ENCODE measurements at places on chromosomes 16 and 17.
A peak's percentile ranks its signal among the peaks of the same experiment; 100 is the strongest.

GRCh38 chr17:36496018-36496789 lies 9.7 kb downstream of the ZNHIT3 start:
- DNase-seq, result no peak

DNA sequence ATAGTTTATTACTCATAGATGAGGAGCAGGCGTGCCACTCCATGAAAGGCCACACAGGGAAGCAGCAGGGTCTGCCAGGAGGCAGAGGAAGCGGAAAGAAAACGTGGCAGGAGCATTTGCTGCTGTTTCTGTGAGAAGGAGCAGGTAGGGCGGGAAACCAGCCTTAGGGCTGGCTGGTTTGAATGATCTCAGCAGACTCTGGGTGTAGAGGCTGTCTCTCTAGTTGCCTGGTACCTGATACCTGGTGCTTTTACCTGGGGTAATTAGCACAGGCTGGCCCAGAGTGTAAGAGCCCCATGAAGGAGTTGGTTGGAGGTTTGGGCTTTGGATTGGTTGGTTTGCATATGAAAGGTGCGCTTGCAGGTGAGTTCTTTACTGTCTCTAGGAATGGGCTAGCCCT lies 205.0 kb upstream of the CACNG3 start:
- DNase-seq, result no peak

- no peak for DNase-seq
These were observed 348.0 kb upstream of the TNRC6C start for GRCh38 chr17:77610518-77610893.

DNA sequence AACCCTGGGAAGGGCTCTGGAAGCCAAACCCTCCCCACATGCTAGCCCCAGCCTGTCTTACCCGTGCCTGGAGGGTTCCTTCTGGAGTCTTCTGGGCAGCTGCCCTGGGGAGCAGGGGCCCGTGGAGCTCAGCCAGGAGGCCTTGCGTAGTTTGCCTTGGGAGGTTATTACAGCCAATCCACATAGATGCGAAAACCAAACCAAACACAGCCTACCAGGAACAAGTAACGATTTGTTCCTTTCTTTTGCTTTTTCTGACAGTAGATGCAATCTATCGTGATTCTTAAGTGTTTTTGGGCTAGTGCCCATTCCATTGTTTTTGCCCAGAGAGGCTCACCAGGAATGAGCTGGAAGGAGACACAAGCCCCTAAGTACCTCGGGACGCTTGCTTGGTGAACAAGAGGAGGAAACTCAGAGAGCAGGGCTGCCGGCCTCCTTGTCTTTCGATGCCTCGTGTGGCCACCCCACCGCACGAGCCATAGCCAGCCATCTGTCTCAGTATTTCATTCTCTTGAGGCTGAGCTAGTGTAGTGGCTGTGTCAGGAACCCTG lies 102.7 kb upstream of the NOL11 start:
- DNase-seq, result no peak

GRCh38 chr16:31133046-31133501 lies 2.5 kb downstream of the PRSS8 start:
- no peak for DNase-seq

DNA sequence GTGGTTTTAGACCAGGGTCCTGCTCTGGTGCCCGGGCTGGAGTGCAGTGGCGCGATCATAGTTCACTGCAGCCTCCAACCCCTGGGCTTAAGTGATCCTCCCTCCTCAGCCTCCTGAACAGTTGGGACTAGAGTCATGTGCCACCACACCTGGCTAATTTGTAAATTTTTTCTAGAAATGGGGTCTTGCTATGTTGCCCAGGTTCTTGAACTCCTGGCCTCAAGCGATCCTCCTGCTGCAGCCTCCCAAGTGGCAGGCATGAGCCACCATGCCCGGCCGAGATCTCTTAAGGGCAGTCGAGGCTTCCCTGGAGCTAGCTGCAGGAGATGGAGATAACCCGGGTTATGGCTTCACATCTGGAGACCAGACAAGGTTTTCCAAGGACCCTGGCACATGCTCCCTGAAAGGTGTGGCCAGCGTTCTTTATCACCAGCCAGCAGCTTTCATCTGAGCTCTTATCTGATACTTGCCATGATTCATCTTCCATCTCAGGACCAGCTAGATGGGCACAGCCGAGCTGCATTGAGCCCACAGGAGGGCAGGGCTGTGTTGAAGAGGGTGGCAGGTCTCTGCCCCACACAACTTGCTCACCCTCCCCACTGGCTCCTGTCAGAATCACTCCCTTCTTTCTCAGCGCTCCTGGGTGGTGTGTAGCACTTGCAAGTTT lies 28.6 kb downstream of the SCNN1B start:
- DNase-seq, result no peak

DNA sequence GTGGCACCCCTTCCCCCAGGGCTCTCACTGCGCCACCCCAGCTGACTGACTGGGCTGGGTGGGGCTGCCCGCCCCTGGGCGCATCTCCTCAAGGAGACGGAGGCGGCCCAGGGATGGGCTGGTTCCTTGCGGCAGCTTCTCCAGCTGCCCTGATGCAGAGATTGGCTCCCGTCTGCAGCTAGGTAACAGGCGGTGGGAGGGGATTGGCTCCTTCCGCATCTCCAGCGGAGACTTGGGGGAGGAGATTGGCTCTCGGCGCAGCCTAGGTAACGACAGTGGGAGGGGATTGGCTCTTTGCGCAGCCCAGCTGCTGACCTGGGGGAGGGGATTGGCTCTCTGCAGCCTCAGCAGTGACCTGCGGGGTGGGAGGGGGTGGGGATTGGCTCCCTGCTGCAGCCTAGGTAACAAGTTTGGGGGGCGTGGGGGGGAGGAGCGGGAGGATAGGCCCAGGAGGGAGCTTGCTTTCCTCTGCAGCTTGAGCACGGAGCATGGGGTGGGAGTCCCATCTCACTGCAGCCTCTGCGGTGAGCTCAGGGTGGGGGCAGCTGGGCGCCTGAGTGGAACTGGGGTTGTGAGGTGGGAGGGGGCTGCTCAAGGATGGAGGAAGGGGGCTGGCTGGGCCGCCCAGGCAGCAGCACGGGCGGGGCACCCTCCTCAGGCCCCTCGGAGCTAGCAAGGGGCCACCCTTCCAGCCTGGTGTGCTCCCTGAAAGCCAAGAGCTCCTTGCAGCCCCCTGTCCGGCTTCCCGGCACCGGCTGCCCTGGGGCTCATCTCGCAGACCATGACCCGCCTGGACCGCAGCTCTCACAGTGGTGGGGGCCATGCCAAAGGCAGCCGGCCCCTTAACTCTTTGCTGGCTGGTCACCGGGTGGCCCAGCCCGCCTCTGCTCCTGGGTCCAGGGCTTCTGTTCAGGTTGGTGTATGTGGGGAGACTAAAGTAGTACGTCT lies 6.4 kb downstream of the NFE2L1 start:
- DNase-seq, result peak; percentile 57

DNA sequence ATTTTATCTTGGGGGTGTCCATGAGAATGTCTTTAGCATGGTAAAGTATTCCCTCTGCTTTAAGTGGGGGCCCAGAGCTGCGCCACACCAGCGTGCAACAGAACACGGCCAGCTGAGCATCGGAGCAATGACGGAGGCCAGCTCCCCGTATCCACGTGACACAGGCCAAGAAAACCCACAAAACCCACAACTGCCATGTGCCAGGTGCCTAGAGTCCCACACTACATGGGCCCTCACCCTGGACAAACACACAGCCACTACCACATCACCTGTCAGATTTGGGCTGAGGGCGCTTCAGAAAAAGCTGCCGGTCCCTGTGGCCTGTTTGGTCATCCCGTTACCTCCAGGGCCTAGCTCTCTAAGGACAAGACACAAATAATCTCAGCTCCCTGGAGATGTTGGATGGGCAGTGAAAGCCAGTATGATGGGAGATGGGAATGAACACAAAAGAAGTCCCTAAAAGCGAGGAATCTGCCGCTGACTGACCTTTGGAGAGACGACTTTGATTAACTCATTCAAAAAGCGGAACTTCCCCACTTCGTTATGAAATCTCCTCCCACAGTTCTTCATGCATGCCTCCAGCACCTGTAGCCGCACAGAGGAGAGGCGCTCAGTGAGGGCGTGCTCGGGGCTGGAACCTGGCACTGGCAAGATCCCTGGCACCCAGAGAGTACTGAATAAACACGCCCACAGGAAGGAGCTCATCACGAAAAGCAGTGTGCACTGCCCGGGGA lies 17.1 kb downstream of the GGA3 start:
- DNase-seq, result no peak

DNA sequence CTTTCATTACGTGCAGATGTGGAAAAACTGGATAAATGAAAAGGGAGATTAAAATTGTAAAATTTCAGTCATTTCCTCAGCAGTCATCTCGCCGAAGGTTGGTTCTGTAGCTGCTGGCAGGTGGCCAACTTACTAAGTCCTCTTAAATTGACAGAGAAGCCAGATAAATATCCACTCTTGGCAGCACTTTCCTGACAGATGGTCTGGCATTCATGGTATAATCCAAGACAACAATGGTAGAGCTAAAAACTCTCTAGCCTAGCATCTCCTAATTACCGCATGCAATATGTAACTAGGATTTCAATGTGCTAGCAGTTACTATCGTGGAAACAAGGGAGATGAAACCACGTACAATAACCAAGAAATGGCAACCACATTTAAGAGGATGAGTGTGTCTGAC lies 306.3 kb downstream of the CNTNAP4 start:
- DNase-seq, result no peak

DNA sequence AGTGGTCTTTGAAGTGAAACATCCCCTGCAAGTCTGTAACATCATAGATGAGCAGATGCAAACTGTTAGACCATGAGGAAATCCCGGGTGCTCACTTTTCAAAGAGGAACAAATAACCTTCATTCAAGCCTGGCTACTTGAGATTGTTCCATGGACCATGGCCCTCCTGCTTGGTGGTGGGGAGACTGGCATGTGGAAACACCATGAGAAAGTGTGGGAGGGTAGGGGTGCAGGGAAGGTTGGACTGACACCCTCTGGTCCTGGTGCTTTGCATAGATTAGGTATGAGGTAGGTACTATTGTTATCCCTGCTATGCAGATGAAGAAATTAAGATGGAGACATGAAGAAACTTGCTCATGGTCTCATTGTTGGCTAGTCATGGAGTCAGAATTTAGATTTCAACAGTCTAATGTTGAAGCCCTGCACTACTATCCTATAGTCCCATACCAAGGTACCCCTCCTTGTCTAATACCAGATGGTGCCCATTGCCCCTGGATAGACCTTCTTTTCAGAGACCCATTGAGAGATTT lies 59.0 kb downstream of the SPACA3 start:
- DNase-seq, result no peak

DNA sequence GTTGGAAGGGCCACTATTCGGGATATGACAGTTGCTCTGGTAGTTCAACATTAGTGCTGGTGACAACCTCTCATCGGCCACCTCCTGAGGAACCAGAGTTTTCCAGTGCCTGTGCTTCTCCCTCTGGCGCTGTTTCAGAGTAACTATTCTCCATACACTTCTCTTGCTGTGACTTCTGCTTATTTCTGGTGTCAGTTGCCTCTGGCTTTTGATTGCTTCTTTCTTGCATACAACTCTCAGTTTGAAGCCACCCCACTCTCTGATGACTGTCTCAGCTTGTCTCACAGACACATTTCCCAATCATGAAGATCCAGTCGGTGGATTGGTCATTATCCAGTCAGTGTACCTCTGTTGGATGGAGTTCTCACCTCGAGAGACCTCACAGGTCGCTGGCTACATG lies 3.4 kb upstream of the TM4SF5 start:
- no peak for DNase-seq

GRCh38 chr16:73956587-73957494 lies 339.8 kb upstream of the PSMD7 start:
- peak; percentile 9 for DNase-seq

DNA sequence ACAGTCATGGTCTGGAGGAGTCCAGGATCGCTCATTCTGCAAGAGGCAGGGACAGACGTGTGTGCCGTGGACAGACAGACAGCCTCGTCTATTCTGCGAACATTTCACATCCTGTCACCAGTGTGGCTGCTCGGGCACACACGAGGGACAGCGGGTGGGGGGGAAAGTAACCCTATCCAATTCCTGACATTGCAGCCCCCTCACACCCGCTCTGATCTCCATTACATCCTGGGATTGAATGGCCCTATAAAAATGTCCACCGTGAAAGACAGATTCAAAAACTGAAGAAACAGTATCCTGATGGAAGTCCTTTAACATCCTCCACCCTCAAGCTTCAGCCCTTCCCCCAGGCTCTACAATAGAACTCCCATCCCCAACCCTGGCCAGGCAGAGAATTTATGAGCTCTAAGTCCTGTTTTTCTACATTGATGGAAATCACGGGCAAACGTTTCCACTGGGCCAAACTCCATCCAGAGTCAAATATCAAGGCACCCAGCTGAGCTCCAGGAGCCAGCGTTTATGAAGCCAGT lies 39.4 kb downstream of the HS3ST3A1 start:
- DNase-seq, result no peak

GRCh38 chr17:39405436-39405835 lies 4.0 kb upstream of the FBXL20 start:
- DNase-seq, result no peak

DNA sequence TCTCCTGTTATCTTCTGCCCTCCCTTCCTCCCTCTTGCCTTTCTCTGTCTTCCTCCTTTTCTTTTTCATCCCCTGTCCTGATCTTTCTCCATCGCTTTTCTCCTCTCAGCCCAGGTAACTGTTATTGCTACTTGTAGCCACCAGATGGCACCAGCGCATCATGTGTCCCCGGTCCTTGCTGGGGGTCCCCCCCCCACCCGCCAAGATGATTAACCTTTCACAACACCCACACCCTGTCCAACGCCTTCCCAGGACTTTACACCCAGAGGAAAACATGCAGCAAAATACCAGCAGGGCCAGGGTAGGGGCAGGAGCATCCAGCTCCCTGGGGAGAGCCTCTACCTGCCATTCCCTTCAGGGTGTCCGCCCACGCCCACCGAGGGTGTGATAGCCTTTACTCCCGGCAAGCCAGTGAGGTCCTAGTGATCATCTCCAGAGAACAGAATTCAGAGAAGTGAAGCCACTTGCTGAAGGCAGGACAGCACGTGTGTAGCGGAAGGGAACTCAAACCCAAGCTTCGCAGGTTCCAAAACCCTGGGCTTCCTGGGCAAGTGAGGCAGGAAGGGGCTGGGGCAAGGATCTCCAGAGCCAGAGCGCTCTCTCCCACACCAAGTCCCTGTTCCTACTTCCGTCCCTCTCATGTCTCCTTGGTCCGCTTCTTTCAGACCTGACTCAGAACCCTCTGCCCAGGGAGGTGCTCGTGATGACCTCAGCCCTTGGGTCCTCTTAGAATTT lies 13.4 kb upstream of the TAC4 start:
- no peak for DNase-seq

GRCh38 chr17:19461681-19462080 lies 50.6 kb downstream of the RNF112 start:
- DNase-seq, result no peak

DNA sequence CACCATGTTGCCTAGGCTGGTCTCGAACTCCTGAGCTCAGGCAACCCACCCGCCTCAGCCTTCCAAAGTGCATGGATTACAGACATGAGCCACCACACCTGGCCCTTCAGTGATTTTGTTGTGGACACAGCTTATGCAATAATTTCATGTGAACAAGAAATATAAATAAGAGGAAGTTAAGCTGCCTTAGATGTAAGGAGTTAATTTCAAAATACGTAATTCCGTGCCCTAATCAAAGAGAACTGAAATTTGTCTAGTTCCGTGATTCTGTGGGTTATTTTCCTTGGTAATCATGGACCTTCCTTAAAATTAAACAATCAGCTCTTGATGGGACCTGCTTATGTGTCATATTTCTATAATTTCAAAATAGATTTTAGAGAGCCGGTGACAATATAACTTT lies 11.9 kb downstream of the TVP23A start:
- DNase-seq, result no peak

Data from BJ (cell line).